Stimulated activated CD8-positive, alpha-beta memory T cell treated with anti-CD3 and anti-CD28 coated beads, Interleukin-7, amount 100 ng/mL, for 24 hours (primary cell): ENCODE measurements at places on chromosomes 3 and 15.

GRCh38 chr3:128294999-128295468, 141.8 kb downstream of the EEFSEC start:
- no peak for DNase-seq

- no peak for DNase-seq
Observed at GRCh38 chr15:80251428-80252120, 439 bp downstream of the CTXND1 start.

GRCh38 chr3:106447723-106448301, 579.0 kb upstream of the CBLB start:
- DNase-seq: no peak

GRCh38 chr3:56795097-56795828, 6.5 kb downstream of the ARHGEF3 start:
- no peak for DNase-seq

DNA sequence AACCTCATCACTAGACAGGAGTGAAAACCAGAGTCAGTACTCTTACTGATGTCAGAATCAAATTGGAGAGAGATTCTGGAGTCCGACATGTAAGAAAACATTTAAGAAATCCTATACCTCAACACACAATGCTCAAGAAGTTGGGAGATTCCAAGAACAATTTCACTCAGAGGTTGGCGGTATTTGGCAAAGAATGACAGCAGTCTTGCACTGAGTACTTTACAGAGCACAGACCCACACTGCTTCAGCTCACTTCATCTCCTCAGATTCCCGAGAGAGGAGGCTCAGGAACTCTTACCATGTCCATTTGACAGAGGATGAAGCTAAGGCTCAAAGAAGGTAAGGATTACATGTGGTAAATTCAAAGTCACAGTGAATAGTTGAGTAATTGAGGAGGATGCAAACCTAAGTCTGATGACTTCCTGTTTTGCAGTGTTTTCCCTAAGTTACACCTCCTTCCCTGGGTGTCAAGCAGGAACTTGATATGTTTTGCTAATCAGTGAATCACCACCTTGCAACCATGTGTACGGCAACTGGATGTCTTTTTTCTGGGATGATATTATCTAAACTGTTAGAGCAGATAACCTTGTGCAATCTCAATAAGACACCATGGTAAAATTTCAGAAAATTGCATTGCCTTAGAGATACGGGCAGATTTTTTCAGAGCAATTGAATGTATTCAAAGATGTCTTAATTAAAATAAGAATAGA, 61.3 kb upstream of the MME start:
- DNase-seq: no peak

- no peak for DNase-seq
Observed at GRCh38 chr3:194661946-194662345, 10.0 kb downstream of the LSG1 start.

GRCh38 chr15:66882251-66883020, 180.4 kb downstream of the SMAD6 start:
- no peak for DNase-seq

- DNase-seq: no peak
Observed at GRCh38 chr3:108394563-108394962, 98.2 kb downstream of the HHLA2 start.

- DNase-seq: no peak
Observed at GRCh38 chr3:77041811-77042210, 1.9 kb downstream of the ROBO2 start.

- DNase-seq: no peak
Observed at GRCh38 chr15:35519541-35520149, 26.3 kb downstream of the DPH6 start.

- no peak for DNase-seq
Observed at GRCh38 chr15:93164409-93164808, 75.4 kb upstream of the RGMA start.
